ENCODE measurements at places on chromosomes 1 and 21.

- DNase-seq, result no peak
These were observed 30.6 kb downstream of the CDKN2C start for GRCh38 chr1:51000651-51001050.

GRCh38 chr1:187326557-187326956 lies 497.8 kb downstream of the PLA2G4A start:
- DNase-seq, result no peak

DNA sequence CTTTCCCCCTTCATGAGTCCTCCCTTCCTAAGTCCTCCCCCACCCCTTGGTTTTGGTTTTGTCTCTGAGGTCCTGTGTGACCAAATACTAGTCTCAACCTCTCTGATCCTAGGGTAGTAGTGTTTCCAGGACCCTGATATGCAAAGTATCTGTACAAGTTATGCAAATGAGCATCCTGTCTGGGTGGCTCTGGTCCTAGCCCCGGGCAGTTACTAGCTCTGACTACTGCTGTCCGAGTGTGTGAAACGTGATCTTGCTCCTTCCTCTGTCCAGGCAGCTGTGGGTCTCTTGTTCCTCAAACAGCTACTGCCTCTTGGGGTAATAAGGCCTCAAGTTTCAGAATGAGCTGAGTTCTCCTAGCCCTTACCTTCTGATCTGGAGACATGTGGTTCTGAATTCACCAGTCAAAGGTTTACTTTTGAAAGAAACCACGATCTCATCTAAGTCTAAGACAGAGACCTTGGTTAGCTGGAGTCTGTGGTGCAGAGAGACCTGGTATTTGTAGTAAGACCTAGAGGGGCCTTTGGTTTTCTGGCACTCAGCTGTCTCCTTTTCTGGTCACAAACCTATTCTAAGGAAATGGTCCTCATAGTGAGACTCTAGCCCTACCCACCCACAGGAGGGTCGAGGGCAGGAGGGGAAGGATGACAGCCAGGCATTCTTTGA lies 31.0 kb upstream of the IL19 start:
- DNase-seq, result no peak

- DNase-seq, result no peak
These were observed 17.4 kb upstream of the ACTRT2 start for GRCh38 chr1:3003941-3004270.

GRCh38 chr1:162159515-162159914 lies 90.0 kb downstream of the NOS1AP start:
- no peak for DNase-seq

GRCh38 chr1:180962178-180962577 lies 49.5 kb downstream of the KIAA1614 start:
- DNase-seq, result no peak

GRCh38 chr1:244054924-244055263 lies 3.8 kb downstream of the ZBTB18 start:
- DNase-seq, result no peak

- DNase-seq, result no peak
These were observed 34.7 kb upstream of the CASZ1 start for GRCh38 chr1:10830961-10831668.

DNA sequence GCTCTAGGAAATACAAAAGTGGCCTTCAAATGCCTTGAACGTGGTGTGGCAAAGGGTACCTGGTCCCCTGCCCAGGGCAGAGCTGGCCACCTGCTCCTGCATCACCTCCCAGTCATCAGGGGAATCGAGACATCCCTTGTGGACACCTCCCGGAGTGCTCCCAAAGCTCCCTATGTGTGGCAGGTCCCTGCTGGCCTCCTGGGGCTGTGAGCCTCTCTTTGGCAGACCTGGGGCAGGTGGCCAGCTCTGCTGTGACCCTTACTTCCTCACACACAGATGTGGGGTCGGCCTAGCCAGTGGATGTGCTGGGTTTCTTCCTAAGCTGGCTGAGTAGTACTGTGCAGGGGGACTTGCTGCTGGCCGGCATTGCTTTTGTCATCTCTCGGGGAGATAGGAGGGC lies 86.5 kb downstream of the ITPKB start:
- DNase-seq, result no peak

- DNase-seq, result no peak
These were observed 305.0 kb downstream of the ST6GALNAC3 start for GRCh38 chr1:76379506-76379905.

- no peak for DNase-seq
These were observed 66.1 kb downstream of the NID1 start for GRCh38 chr1:235998812-235999211.

DNA sequence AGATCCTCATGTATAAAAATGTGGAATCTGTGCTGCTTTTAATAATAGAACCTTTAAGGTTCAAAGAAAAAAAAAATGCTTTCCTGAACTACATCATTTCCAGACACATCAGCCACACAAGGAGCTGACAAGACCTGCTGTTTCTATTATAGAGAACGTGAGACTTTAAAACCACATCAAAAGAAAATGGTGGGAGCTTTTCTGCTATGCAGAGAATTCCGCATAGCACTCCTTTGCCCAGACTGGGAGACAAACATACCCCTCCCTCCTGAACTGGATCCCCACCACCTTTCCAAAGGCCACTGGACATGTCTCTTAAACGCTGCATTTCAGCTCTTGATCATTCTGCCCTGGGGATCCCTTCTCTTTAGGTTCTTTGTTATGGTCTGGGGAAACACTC lies 41.9 kb downstream of the TRIT1 start:
- no peak for DNase-seq

- DNase-seq, result no peak
These were observed 82.4 kb upstream of the VAMP3 start for GRCh38 chr1:7688659-7689058.

DNA sequence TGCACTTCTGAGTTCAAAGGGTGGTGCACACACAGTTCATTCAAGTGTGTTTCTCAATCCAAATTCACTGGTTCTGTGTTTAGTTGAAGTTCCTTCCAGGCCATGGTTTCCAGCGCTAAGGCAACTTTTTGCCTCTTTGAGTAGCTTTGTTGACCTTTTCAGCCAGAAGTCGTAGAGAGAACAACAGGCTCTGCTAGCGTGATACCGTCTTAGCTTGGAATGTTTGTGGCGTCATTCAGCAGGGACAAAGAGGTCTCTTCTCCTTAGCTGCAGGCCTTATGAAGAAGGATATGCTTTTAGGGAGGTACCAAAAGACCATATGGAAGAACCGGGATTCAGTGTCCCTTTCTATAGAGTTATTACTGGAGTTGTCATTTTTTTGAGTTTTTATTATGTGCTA lies 65.7 kb downstream of the CNIH3 start:
- DNase-seq, result no peak

DNA sequence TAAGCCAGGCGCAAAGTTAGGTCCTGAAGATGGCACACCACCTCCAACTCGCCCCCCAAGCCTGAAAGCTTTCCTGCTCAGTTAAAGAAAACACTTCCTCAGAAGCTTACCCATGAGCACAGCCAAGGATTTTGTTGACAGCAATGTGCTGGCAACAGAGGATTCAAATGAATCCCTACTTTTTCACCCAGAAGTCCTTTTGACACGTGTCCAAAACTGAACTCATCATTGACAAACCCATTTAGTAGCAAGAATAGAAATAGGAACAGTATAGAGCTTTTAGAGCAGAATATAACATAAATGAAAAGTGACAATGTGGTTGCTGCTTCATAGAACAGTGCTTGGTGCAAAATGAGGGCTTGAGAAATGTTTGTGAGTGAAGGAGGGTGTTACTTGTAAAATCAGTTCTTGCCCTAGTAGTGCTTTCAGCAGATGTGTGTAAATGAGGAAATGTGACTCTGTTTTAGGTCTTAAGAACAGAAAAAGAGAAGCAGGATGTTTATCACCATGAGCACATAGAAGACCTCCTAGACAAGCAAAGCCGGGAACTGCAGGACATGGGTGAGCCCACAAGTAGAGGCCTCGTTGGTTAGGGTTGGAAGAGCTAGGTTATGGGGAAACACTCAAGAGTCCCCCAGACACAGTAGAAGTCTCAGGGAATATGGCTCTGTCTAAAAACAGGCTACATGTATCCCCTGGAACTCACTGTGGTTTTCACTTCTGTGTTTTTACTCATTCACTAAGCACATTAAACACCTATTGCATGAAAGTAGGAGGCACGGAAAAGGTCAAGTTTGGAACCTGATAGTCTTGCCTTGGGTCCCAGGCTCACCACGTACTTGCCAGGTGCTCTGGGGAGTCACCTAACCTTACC lies 48.6 kb upstream of the TMEM125 start:
- peak; percentile 8 for DNase-seq

- DNase-seq, result no peak
These were observed at the start of gene ARL8A for GRCh38 chr1:202144402-202145067. TSS of gene ARL8A (minus strand) at chr1:202144737. CDS start at chr1:202144572, 165 bp downstream.

DNA sequence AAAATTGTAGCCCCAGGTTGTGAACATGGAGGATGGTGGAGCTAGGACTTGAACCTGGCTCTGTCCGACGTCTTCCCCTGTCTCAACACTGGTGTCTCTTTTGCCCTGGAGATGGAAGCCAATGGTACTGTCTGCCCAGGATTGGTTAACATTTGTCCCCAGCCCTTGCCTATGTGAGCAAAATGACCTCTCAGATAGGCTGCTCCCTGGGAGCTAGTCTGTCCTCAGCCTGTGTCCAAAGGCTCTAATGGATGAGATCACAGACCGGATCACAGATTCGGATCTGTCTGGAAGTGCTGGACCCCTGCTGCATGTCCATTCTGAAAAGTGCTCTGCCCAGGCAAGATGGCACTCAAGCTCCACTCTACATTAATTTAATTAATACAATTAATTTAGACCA lies 394.4 kb upstream of the VAMP3 start:
- no peak for DNase-seq

DNA sequence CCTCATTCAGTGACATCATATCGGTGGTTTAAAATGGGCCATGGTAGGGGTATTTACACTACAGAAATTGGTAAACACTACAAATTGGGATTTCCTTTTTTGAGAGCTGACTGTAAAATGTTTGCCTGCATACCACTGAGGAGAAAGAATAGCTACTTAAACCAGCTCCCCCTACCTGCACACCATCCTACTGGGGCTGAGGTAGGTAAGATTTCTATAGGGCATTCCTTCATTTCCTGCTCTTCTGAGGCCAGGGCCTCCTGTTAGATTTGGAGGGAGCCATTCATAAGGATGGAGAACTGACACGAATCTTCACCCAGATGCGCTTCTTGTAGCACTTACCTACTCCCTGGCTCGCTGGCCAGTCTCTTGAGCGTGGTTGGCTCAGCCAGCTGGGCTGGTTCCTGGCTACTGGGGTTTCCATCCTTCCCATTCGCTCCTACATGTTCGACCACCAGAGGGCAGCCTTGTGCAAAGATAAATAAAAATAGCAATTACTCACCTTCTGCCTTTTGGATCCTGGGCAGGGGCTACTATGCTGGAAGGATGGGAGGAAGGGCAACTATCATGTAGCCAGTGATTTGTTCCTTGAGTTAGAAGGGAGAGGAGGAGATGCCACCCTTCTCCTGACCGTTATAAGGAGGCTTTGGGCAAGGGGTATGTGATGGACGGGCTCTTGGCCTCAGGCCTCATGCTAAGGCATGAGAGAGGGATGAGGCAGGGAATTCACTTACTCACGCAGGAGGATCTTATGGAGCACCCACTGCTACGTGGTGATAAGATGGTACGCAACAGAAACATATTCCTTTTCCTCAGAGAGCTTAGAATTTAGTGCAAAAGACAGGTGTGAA lies 10.7 kb downstream of the OPTC start:
- peak; percentile 24 for DNase-seq

DNA sequence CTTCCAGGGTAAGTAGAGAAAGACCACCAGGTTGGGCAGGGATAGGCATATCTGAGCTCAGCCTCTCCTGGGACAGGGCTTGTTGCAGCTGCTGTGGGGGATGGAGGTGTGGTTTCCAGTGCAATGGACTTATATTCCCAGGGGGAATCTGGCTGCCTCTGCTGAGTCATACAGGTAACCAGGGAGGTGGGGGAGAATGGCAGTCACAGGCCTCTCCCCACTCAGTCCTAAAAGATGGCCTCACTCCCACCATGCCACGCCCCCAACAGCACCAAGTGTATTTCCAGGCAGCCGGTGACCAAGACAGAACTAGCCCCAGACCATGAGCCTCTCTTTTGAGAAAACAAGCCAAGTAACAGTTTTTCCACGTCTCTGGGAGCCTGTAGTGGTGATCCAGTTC lies 1240.7 kb downstream of the BRINP3 start:
- DNase-seq, result no peak

DNA sequence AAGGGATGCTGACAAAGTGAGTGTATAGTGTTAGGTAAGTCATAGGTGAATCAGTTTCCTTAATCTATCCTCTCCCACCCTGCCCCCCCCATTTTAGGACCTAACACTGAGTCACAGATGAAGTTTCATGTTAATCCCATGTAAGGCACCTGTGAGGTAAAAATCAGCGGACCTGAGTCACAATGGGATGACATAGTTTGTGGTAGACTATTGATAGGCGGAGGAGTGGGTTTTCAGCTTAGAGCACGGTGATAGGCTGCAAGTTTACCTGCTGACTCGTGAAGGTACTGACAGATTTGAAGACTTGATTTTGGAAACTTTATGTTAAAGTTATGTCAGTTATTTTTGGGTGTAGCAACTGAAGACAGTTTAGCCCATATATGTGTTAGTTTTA lies 1.7 kb downstream of the TOR1AIP1 start:
- DNase-seq, result no peak

- no peak for DNase-seq
These were observed 102.5 kb upstream of the ATP1B1 start for GRCh38 chr1:169003864-169004516.

GRCh38 chr1:161913482-161914140 lies 110.1 kb downstream of the OLFML2B start:
- DNase-seq, result no peak

DNA sequence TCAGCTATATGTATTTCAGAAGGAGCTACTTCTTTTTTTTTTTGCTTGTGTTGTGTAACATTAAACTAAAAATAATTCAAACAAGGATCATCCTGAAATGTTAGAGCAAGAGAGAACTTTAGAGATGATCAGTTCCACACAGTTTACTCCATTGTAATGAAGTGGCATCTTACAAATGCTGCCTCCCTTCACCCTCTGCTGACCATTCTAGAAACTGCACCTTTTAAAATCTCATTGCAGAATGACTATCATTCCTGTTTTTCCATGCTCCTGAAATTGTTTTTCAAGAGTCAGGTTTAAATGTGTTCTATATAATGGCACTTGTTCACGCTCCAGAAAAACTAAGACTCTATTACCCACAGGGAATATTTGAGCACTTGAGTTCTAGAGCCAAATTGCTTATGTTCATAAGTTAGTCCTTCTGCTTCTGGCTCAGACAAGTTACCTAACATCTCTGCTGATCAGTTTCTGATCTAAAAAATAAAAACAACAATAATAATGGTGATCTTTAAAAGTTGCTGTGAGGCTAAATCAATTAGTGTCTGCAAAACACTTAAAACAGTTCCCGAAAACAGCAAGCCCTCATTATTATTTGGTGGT lies 21.5 kb upstream of the SLC44A5 start:
- no peak for DNase-seq

DNA sequence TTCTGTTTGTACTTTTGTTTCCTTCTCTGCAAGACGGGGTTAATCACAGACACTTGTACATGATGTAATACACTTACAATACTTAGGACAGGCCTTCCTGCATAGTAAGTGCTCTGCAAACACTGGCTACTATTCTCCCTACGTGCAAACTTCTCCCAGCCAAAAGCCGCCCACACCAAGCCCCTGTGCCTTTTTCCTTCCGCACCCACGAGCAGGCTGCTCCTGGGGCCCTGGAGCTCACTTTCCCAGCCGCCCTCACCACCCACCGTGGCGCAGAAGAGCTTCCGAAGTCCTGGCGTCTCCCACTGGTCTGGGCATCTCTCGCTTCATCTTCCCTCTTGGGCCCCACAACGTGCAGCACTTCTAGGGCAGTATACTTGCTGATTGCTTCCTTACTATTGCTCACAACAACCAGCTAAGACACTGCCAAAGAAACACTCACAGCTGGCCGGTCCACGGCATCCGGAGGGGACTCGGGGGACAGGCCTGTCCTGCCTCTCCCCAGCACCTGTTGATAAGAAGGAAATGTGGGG lies 22.5 kb upstream of the GPR157 start:
- DNase-seq, result no peak

GRCh38 chr21:44593598-44594405 lies 1.5 kb upstream of the KRTAP10-6 start:
- DNase-seq, result no peak
